ENCODE measurements at places on chromosomes 11 and 22. TPM values are rescaled to one million over a fixed set of nuclear protein-coding genes. Genes with fewer than 3 reads are reported as not detected.

- no peak for DNase-seq
Measured at GRCh38 chr11:8652140-8652539, 30.3 kb downstream of the TRIM66 start.

GRCh38 chr11:85772695-85773094 lies 38.2 kb downstream of the SYTL2 start:
- no peak for DNase-seq

GRCh38 chr11:83192606-83193245 lies 786 bp upstream of the ANKRD42 start:
- no peak for DNase-seq

GRCh38 chr22:31292236-31292989 lies at the start of gene PIK3IP1:
Gene PIK3IP1 (minus strand): TSS chr22:31292488. CDS start chr22:31292344, 144 bp downstream.
- DNase-seq = peak; percentile 60

DNA sequence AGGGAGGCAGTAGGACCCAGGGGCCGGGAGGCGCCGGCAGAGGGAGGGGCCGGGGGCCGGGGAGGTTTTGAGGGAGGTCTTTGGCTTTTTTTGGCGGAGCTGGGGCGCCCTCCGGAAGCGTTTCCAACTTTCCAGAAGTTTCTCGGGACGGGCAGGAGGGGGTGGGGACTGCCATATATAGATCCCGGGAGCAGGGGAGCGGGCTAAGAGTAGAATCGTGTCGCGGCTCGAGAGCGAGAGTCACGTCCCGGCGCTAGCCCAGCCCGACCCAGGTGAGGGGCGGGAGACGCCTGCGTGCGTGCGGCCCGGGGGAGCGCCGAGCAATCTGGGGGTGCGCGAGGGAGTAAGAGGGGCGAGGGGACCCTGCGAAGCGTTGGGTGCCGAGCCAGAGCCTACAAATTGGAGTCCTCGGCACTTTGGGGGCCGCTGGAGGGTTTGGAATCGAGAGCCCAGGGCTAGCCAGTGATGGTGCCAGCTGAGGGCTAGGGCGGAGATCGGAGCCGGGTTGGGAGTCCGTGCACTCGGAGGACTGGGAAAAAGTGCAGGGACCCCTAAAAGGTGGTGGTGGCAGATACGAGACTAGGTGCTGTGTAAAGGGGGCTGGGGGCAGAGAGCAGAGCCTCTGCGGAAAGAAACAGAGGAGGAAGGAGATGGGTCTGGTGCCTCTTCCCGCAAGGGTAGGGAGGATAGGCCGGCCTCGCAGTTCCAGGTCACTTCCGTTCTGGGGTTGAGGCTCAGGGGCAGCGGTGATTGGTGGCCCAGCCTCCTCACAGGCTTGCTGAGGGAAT lies at the start of gene SERPINH1:
Gene SERPINH1 (plus strand): TSS at position 206 of the 788 bp plus-strand sequence. CDS start 4,097 bp downstream, outside the sequence.
- DNase-seq = no peak

DNA sequence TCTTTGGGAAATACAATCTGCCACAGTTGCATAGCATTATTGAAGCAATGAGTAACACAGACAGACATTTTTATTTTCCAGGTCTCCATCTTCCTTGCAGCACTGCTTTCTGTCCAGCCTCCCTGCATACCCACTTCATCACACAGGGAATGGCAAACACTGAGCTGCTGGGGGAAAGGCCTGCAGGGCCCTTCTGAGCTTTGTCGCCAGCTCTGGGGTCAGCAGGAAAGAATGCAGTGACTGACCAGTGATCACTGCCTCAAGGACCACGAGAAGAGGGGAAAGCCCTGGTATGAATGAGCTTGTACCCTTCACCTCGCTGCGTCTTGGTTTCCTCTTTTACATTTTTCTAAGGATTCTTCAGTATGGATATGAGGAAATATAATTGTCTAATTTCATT lies 21.3 kb upstream of the MICAL2 start:
- DNase-seq = no peak

DNA sequence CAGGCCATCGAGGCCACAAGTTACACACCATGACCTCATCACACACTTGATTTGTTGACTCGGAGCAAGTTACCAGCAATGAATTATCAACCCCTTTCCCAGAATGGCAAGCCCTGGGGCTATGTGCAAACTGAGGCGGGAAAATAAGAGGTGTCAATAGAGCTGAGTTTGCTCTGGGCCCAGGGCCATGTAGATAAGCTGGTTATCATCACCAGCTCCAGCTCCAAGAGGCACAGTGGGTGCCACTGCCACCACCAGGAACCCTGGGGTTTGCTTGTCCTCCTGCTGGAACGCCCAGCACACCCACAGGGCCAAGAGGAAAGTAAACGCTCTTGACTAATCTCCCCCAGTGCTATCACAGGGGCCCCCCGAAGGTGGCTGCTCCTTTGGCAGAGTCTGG lies 13.0 kb upstream of the VPS37C start:
- DNase-seq = no peak

DNA sequence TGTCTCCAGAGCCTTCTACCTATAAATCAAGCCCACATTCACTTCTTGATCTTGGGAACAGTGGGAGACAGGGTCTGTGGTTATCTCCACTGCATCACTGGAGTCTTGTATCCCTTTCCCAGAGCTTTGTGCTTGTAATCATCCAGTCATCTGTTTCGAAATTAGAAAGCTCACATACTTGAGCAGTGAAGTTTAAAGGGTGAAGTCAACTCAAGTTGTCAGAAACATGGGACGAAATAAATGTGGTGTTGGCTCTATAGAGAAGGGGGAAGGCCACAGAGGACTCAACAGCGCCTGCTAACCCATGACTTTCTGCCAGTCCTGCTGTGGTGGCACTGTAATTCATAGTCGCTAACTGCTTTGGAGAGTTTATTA lies 197.5 kb downstream of the DBX1 start:
- no peak for DNase-seq

DNA sequence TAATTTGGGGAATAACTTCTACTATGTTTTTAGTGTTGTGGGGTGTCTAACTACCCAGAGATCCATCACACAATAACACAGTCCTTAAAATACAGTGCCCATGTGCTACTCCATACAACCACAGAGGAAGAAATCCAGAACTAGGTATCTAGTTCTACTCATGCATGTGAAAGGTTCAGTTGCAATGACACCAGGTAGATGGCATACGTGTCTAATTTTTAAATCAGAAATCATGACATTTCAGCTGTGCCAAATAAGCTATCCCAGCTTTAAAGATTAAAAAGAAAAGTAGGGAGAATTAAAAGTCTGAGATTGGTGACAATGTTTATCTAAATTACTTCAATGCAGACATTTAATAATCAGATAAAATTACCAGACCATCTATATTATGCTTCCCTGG lies 122.2 kb downstream of the CD44 start:
- no peak for DNase-seq

DNA sequence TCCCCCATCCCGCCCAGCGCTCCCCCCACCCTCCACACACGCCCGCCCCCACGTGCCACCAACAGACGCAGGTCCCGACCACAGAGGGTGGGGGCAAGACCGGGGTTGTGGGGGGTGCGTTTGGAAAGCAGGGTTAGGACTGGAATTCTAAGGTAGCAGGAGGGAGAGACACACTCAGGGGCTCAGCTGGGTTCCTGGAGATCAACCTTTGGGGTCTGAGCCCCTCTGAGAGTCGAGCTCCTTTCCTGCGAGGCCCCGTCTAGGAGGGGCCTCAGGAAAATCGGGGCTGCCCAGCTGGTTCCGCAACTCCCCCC lies 429 bp downstream of the PGGHG start:
- DNase-seq = no peak

DNA sequence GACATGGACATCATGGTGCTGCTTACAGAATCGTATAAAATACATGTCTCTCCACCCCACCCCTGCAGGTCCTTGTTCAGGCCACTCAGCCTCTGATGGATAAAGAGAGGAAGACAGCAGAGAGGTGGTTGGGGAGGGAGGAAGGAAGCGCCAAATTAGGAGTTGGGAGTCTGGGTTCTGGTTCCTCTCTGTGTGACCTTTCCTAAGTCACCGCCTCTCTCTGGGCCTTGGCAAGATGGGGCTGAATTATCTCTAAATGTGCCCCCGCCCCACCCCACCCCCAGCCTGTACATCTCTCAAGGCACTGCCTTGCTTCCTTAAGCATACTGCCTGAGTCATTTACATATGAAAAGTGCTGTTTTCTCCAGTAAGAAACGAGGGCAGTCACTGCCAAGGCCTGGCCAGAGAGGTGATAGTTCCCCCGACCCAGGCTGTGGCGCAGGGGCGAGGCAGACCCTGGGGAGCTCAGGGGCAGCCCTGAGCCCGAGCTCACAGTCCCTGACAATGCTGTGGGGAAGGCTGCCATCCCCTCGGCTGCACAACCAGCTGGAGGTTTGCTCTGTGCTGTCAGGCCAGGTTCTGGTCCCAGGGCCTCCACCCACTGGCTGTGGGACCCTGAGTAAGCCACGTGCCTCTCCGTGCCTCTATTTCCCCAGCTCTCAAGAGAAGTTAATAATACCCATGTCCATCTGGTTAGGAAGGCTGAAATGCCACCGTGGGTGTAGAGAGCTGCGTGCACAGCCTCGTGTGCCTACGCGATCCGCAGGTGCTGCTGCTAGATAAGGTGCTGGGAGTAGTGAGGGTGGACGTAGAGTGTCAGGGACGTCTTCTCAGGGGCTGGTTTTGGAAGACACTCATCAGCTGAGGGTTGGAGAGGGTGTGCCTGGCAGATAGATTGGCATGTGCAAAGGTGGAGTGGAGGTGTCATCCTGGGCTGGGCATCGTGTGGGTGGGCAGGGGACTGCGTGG lies 55.3 kb downstream of the CACNA1I start:
- no peak for DNase-seq

- DNase-seq = no peak
Measured at GRCh38 chr11:35358391-35358790, 61.0 kb downstream of the SLC1A2 start.

GRCh38 chr11:1150769-1151365 lies 6.9 kb upstream of the MUC5AC start:
- no peak for DNase-seq

DNA sequence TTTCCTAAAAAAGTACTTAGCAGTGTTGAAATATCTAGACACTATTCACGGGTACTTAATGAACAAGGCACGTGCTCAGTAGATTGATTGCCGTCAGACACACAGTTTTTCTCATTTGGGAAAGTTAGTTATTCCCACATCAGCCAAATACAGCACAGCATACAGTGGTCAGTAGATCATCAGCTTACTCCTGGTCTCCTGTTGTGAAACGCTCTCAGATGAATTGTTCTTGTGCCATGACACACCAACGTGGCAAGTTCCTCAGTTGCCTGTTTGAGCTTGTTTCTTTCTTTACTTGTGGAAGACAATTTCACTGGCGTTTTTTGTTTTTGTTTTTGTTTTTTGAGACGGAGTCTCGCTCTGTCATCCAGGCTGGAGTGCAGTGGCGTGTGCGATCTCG lies 8.6 kb downstream of the TAB1 start:
- no peak for DNase-seq

DNA sequence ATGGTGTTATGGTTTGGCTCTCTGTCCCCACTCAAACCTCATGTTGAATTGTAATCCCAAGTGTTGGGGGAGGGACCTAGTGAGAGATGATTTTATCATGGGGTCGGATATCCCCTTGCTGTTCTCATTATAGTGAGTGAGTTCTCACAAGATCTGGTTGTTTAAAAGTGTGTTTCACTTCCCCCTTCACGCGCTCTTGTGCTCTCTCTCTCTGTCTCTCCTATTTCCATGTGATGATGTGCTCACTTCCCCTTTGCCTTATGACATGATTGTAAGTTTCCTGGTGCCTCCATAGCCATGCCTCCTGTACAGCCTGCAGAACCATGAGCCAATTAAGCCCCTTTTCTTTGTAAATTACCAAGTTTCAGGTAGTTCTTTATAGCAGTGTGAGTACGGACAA lies 765.1 kb downstream of the KCNA4 start:
- DNase-seq = no peak

DNA sequence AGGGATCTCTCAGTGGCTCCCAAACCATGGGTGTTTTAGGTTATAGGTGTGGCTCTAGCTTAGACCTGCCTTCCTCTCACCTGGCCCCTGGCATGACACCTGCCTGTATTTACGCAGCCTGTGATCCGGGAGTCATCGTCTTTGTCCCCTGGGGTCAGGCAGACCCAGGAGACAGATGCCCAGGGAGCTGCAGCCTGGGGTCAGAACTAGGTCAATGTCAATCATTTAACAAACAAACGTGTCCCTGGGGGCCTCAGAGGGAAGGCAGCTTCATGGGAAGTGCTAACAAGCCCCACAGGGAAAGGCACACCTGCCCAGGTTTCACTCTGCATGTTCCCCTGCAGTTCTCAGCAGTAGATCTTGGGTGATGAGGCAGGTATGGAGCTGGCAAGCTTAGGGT lies 12.0 kb downstream of the BACE1-AS start:
- DNase-seq = no peak

DNA sequence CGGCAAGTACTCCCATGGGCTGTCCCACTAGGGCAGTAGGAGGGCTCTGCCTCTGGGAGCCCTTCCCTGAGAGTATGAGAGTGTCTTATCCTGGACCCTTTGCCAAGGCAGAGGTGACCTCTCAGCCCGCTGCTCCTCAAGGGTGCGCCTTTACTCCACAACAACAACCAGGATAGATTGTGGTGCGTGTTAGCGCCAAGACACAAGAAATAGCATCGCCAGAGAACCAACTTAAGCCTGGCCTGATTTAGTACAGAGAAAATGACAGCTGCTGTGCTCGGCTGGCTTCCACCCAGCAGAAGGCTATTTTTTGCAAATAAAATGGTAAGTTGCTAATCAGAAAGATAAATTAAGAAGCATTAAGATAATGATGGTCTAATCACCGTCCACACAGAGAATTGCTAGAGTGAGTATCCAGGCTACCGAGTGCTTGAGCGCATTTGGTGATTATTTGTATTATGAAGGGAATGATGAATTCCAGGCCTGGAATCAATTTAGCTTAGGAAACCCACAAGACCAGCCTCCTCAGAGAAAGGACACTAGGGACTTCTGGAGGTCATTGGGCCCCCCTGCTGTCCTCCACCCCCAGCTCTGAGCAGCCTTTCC lies 119.8 kb downstream of the PKNOX2 start:
- DNase-seq = no peak

DNA sequence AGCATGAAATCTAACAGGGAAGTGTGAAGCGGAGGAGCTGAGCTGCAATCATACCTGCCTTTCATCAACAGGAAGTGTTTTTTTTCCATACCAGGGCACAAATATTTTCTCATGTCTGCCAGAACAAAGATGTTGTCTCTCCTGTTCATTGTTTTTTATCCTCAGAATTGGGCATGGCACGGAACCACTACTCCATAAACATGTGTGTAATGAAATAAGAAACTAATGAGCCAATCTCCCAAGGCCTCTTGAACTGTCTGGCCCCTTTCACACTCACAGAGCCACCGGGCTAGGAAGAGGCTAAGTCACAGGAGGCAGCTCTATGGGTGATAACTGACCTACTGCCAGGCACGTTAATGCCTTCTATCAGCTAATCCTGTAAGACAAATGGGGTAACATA lies 124.4 kb downstream of the ETS1 start:
- no peak for DNase-seq

- no peak for DNase-seq
Measured at GRCh38 chr11:57338142-57338541, at the start of gene P2RX3. Gene P2RX3 (plus strand): TSS chr11:57338352. CDS start chr11:57338551, 199 bp downstream.

Gene IFT27
- 13.7 TPM for total RNA-seq

Gene CRYBA4
- total RNA-seq = not detected

Gene CLDN5
- total RNA-seq = 360 TPM

Gene GAL3ST1
- not detected for total RNA-seq

Gene MRGPRD
- total RNA-seq = not detected

Gene SPINDOC
- 17.1 TPM for total RNA-seq

Gene BDNF
- 3.4 TPM for total RNA-seq

Gene SPDYC
- not detected for total RNA-seq

Gene PIWIL4
- total RNA-seq = 0.56 TPM

Gene LYVE1
- total RNA-seq = 2.2 TPM

Gene NARS2
- total RNA-seq = 21.4 TPM

Gene KCNQ1
- 0.04 TPM for total RNA-seq

Gene NAV2
- 9.5 TPM for total RNA-seq

Gene NEFH
- 3.8 TPM for total RNA-seq

Gene BATF2
- total RNA-seq = 1.1 TPM

Gene ALDH3B1
- total RNA-seq = 0.74 TPM

Gene ADORA2A
- 113 TPM for total RNA-seq
